ENCODE measurements at places on chromosomes 3 and 15.

- DNase-seq, result no peak
These were observed 28.7 kb downstream of the WWTR1 start for GRCh38 chr3:149628957-149629670.

GRCh38 chr3:89525609-89526008, 418.2 kb downstream of the EPHA3 start:
- DNase-seq, result no peak

- no peak for DNase-seq
These were observed 482.7 kb upstream of the PDZRN3 start for GRCh38 chr3:74107451-74107850.

DNA sequence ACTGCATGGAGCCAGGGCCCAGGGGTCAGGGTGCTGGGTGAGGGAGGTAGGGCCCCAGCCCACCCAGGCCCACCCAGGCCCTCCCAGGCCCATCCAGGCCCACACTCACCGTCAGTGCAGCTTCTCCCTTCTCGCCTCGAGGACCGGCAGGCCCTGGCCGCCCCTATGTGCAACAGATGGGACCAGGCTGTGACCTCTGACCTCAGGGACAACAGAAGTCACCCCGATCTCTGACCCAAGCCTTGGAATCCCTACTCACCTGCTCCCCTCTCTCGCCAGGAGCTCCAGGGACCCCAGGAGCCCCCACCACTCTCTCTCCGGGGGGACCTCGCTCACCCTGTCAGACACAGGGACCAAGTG, 2.8 kb upstream of the UCN2 start:
- DNase-seq, result no peak

DNA sequence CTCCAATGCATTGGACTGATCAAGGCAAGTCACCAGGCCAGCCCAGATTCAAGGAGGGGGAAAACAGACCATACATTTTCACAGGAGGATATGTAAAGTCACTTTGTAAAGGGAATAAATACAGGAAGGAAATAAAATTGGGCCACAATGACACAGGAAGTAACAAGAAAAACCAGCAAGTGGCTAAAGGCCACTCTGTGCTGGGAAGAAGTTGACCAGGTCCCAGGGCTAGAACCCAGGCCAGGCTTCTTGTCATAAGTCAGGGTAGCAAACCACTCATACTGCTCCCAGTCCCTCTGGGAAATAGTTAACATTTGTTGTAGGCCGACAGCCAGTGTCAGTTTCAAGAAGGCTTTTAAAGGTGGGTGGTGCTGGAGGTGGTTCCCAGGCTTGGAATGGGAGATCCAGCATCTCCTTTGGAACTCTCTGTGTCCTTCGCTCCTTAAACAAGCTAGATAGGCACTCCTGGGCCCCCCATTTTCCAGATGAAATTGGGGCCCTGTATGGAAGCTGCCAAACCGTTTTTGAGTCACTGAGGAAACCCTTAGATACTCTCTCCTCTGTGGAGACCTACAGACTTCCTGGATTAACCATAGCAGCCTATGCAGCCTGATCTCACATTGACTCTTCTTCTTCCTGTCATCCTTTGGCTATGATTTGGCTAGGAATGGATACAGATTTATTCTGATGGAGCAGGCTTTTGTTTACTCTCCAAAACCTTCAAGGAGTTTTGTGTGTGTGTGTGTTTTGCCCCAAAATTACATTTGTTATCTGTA, 14.7 kb upstream of the EDC3 start:
- no peak for DNase-seq

DNA sequence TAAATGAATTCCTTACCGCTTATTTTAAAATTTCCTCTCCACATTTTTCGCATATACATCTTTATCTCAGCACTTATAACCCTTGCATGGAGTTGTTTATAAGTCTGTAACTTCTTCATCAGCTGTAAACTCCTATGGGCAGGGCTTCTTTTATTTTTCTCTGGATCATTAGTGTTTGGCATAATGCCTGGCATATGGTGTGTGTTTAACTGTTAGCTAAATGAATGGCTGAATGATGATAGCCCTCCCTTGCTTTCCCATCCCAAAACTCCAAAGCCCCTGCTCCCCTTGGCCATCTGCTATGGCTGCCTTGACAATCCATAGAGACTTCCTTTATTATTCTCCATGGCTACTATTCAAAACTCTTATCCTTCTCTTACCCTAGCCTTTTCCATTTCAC, 48.1 kb upstream of the SEMA6D start:
- no peak for DNase-seq

GRCh38 chr15:89740137-89740536, 10.9 kb downstream of the MESP1 start:
- peak; percentile 16 for DNase-seq

- no peak for DNase-seq
These were observed 493.9 kb upstream of the ZNF385D start for GRCh38 chr3:22244761-22245521.

GRCh38 chr15:36912311-36912712, 188.0 kb downstream of the MEIS2 start:
- DNase-seq, result no peak

DNA sequence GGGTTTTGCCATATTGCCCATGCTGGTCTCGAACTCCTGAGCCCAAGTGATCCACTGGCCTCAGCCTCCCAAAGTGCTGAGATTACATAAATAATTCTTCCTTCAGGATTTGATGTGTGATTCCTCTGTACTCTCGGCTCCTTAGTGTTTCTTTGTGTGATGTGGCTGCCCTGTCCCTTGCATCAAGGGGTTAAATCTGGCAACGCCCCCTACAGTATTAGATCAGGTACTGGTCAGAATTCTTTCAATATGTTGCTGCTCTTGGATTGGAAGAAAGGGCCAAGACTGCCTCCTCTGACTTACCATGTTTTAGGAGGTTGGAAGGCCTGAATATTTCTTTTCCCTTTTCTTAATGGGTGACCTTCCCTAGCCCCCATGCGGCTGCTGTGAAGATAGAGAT, 390.6 kb upstream of the WNT5A start:
- DNase-seq, result no peak

DNA sequence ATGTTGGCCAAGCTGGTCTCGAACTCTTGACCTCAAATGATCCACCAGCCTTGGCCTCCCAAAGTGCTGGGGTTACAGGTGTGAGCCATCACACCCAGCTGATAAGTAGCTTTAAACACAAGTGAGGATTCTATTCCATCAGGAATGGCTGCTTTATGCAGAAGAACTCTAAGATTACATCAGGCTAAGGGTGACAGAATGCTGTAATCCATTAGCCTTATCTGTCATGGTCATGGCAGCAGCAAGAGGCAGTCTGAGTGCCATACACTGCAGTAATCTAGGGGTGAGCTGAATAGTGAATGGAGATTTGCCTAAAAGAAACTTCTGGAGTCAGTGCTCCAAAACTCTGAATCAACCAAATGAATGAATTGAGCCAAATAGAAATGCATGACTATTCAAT, 39.6 kb downstream of the LIPC start:
- DNase-seq, result no peak

GRCh38 chr15:79858469-79858868, 38.3 kb downstream of the MTHFS start:
- DNase-seq, result no peak

DNA sequence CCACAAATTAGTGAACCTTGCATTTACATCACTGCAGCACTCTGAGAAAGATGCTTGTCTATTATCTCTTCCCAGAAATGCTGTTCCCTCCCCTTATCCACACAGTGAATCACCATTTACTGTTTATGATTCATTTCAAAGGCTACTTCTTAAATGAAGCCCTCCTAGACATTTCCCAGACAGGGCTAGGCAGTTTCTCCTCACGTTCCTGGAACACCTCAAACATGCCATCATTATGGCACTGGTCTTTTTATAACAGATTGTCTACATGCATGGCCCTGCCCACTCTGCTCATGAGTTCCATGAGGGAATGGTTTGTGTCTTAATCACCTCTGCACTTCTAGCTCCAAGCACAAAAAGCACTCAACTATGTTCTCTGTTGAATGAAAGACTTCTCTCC, 32.2 kb upstream of the TM2D3 start:
- DNase-seq, result no peak
